Activated T-cell treated with anti-CD3 and anti-CD28 coated beads, Interleukin-2, amount 50 U/mL, for 4 hours (primary cell): ENCODE measurements at places on chromosomes 5 and 9. TPM values are rescaled to one million over a fixed set of nuclear protein-coding genes. Genes with fewer than 3 reads are reported as not detected.
A peak's percentile ranks its signal among the peaks of the same experiment; 100 is the strongest.

DNA sequence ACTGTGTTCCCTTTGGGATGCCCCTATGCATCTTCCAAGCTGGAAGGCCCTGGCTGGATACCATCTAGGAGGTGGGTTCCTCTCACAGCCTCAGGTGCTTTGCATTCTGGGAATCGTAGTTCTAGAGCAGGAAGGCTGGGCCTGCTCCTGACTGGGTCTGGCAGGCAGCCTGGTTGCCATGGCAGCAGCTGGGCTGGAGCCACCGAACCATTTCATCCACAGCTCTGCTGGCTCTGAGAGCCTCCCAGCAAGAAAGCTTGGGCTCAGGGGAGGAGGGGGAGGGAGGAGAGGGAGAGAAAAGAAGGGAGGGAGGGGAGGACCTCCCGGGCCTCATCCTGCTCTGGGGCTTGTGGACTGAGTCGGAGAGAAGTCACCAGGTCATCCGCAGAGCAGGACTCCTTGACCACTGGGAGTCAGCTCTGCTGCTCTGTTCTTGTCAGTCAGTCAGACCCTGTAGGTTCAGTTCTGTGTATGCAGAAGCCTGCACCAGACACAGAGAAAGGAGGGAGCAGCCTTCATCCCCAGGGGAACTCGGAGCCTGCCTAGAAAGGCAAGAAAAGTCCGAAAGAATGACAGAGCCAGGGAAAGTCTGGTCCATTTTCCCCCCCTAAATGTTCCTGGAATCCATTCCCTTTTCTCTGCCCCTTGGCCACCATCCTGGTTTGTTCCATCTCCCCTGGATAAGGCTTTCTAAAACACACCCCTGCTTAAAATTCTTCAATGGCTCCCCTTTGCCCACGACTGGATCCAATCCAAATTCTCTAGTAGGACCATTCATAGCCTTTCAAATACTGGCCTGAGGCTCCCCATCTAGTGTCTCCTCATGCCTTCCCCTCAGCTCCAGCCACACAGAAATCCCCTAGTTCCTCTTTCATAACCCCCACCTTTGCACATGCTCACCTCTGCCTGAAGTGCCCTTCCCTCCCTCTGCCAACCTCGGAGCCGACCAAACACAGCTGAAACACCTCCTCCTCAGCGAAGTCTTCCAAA is 65.4 kb upstream of the ARAP3 start:
- no peak for DNase-seq

Gene FAM151B
- 0.40 TPM for total RNA-seq

GRCh38 chr5:174120401-174121005 is 75.0 kb downstream of the NSG2 start:
- DNase-seq: no peak

GRCh38 chr9:137205126-137206069 is at the start of the genes NDOR1 and TMEM203:
NDOR1 (plus strand) TSS chr9:137205700; CDS start chr9:137205778, 78 bp downstream.
TMEM203 (minus strand) TSS chr9:137205648; CDS start chr9:137205414, 234 bp downstream.
- DNase-seq: peak; percentile 91

DNA sequence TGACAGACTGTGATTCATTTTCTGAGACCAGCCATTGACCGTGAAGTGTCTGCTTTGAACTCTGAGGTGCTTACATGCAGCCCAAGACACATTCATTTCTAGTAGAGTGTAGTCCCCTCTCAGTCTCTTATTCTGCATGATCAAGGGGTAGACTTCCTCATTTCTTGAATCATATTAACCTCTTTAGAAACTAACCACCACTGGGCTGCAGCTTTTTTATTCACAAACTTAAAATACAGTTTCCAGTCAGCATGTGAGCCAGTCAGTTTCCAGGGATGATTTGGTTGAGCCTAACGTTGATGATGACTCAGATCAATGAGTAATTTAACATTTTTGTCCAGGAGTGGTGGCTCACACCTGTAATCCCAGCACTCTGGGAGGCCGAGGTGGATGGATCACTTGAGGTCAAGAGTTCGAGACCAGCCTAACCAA is 59.2 kb downstream of the OTULIN start:
- no peak for DNase-seq

Gene RGS14
- 62.3 TPM for total RNA-seq

- no peak for DNase-seq
Observed at GRCh38 chr9:114238472-114238871, 83.1 kb downstream of the COL27A1 start.

GRCh38 chr5:104345222-104346016 is 782.8 kb upstream of the NUDT12 start:
- DNase-seq: no peak

Gene PCDHGB2
- total RNA-seq: 0.13 TPM

Gene DOCK2
- 132 TPM for total RNA-seq

Gene CCL21
- not detected for total RNA-seq

Gene RNF183
- total RNA-seq: not detected

DNA sequence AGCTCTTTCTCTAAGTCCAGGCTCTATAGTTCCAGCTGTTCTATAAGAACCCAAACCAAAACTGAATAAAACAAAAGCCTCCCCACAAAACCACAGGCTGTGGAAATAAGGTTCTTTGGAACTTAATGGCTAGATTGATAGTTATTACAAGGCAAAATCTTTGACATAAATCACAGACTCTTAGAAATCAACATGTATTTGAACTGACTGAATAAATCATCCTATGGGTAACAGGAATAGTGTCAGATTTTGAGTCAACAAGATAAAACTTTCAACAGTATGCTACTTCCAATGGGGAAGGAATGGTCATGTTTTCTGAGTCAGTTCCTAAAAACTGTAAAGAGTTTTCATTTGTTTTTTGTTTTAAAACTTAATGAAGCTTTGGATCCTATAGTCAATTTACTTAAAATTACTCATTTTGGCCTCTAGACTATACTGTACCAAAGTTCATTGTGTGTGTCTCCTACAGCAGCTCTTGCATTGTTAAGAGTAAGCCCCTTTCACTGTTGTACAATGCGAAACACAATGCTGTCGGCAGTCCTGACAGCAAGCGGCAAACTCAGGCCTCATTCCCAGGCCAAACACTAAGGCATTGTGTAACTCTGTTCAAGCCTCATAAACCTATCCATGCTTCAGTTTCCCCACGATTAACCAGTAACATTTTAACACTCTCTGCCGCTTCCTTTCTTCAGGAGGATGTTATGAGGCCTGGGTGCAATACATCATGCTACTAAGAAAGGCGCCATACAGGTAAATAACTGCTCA is 134.1 kb downstream of the ARL15 start:
- DNase-seq: no peak

GRCh38 chr5:53407373-53407772 is 73.1 kb upstream of the FST start:
- no peak for DNase-seq

Gene COL15A1
- total RNA-seq: 0.16 TPM

DNA sequence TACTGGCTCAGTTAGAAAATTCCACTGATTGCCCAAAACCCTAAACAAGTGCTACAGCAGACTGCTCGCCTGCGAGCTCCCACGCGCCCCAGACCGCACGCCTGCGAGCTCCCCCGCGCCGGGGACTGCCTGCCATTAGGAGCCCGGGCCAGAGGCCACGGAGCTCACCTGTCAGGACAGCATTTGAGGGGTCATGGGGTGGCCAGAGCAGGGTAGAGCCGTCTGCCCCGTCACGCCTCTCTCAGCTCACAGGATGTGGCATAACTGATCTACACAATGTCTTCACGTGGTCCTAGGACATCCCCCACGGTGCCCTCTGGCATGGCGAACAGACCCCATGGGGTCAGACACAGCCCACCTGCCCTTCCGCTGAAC is 29.1 kb upstream of the LRRC14B start:
- DNase-seq: no peak

GRCh38 chr9:8208465-8208864 is 408.9 kb upstream of the DMAC1 start:
- DNase-seq: no peak

Gene RFESD
- total RNA-seq: 5.1 TPM
